Amniotic stem cell (primary cell): ENCODE measurements at places on chromosomes 16 and 17.

GRCh38 chr17:35295686-35296085, 52.8 kb downstream of the SLFN5 start:
- DNase-seq = no peak

DNA sequence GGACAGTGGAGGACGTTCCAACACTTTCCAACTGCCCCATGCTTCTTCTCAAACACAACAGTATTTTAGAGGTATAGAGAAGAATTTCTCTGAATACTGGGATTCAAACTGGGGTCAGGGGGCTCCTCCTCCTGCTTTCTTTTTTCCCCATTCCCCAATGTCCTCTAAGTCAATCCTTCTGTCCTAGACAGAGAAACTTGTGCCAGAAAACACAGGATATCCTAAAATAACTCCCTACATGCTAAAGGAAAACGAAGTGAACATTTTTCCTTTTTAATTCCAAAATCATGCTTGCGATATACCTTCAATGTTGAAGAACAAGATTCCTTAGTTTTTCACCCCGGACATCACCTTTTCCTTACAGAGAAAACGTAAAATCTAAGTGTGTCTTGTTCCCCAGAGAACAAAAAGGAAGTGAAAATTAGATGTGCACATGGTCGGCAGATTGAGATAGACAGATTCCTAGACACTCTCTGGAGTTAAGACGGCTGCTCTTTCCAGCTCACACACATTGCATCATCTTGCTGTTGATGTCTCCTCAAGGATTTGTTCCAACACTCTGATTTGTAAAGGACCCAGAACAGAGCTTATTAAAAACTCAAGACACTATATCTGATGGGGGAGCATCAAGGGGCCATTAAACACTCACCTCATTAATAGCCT, 228.2 kb downstream of the GRIN2A start:
- no peak for DNase-seq

DNA sequence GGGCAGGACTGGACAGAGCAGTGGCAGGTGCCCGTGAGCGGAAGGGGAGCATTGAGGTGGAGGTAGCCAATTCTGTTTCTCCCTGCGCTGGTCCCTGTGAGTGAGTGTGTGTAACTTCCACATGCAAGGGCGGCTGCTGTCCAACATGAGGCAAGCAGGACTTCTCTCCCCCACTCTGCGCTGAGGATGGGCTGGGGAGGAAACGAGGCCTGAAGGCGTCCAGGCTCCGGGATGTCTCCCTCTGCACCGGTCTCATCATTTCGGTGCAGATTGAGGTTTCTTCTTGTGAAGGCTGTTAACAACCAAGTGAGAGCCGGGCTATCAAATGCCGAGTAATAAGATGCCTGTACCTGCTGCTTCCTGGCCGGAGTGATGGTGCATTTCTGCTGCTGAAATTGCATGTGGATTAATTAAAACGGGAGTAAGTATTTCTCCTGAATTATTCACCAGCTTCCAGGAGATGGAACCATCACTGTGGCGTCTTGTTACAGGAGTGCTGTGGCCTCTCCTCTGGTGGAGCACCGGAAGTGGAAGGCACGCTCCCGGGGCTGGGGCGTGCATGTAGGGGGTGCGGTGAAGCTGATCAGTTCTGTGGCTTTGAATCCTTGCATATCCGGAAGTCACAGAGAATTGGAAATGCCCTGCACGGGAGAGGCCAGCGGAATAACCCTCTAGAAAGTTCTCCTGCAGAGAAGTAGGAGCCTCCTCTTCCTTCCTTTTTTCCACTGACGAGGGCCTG, 41.7 kb upstream of the MGAT5B start:
- DNase-seq = no peak

- peak; percentile 39 for DNase-seq
Measured at GRCh38 chr17:45018848-45019711, 32.4 kb downstream of the DCAKD start.

DNA sequence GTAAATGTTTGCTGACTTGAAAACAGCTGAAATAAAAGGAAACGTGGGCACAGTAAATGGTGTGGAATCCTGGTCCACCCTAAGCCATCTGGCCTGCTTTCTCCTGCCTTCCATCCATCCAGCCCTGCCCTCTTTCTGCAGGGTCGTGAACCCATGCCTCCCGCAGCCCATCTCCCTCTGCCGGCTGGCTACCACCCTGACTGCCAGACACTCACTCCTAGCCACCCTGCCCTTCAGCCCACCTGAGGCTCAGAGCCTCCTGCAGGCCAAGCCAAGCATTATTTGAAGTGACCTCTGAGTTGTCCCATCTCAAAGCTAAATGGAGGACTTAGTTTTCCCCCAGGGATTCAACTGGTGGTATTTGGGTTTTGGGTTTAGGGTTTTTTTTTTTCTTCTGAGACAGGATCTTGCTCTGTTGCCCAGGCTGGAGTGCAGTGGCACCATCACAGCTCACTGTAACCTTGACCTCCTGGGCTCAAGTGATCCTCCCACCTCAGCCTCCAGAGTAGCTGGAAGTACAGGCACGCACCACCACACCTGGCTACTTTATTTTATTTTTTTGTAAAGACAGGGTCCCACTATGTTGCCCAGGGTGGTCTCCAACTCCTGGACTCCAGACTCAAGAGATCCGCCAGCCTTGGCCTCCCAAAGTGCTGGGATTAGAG, 8.4 kb downstream of the ZDHHC1 start:
- DNase-seq = no peak
